ENCODE measurements at places on chromosomes 6 and 20.
A peak's percentile ranks its signal among the peaks of the same experiment; 100 is the strongest.

DNA sequence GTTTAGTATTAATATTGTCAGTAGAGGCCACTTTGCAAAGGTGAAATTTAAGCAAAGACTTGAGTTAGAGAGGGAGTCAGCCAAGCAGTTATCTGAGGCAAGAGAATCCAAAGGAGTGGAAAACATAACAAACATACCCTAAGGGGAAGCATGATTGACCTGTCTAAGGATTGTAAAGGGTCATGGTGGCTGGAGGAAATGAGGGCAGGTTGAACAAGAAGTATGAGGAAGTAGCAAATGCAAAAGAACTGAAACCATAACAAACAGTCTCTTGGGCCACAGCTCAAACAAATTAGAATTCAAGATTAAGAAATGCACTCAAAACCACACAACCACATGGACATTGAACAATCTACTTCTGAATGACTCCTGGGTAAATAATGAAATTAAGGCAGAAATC lies 103.2 kb downstream of the FBXO5 start:
- no peak for DNase-seq

DNA sequence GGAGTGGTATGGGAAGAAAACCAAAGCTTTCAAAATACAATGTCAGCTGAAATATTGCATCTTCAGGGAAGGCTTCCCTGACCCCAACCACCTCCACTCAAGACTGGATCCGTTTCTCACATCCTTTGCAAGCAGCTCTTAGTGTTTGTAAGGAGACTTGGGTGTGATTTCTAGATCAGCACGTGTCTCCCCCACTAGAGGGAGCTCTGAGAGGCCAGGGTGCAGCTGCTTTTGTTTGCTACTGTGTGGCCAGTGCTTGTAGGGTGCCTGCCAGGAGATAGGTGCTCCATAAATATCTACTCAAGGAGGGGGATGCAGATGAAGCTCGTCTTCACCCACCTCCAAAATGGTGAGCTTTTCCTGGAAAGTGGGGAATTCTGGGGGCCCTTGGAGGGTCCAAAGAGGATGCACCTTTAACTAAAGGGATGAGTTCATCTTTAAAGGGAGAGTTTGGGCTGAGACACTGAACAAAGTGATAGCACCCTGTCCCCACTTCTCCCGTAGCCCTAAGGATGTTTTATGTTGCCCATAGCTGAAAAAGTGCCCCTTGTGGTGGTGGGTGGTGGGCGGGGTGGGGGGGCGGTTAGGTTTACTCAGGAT lies 52.6 kb upstream of the MAFB start:
- DNase-seq, result peak; percentile 23

GRCh38 chr6:156699017-156699421 lies 78.2 kb upstream of the ARID1B start:
- DNase-seq, result peak; percentile 85

- DNase-seq, result no peak
These were observed 65.5 kb upstream of the FABP7 start for GRCh38 chr6:122714059-122714458.

DNA sequence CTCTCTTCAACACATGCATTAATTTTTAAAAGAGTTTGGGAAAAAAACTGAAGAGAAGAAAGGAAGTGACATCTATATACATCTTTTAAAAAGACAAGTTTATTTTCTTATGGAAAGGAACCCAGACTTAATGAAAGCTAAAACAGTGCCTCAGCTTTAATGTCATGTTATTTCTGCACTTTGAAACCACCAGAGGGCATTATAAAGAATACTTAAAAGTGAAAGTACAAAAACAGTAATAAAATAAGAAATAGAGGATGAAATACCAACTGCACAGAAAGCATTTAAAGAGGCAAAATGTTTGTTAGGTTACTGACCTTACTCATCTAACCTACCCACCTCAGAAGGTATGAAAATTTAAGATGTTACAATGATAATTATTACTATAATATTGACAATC lies 98.8 kb downstream of the HUS1B start:
- no peak for DNase-seq

GRCh38 chr6:1406306-1407072 lies 17.1 kb downstream of the FOXF2 start:
- DNase-seq, result peak; percentile 43

GRCh38 chr20:43666376-43667328 lies at the start of gene MYBL2:
TSS of gene MYBL2 (plus strand) at chr20:43667114. CDS start at chr20:43667284, 170 bp downstream.
- peak; percentile 53 for DNase-seq

All from fibroblast of upper back skin (primary cell).